ENCODE measurements at places on chromosomes 7 and 10.

GRCh38 chr7:136114966-136115762 is 138.0 kb upstream of the MTPN start:
- peak; percentile 8 for DNase-seq

DNA sequence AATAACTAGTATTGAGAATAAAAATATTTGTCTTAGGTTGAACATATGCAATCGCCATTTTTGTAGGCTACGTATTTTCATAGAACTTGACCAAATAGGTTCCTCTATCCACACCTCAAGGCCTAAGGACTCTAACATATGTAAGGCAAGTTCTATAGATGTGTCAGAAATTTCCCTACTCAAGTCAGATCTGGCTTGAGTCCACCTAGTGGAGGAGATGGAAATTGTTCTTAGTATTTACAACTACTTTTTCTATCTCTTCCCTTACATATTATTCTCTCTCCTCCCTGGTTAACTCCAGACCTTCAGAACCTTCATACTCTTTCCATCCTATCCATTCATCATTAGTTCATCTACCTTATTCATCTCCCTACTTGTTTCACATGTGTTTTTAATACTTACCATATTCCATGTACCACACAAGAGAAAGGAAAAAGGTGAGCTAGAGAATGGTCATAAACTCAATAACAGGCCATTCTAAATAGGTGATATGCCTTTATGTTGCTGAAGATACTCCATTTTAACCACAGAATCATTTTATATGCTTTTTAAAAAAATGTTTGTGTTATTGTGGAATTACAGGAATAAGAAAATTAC is 174.5 kb upstream of the HDAC9 start:
- no peak for DNase-seq

- DNase-seq: no peak
These were observed 108.4 kb downstream of the LYZL1 start for GRCh38 chr10:29397221-29397620.

- DNase-seq: no peak
These were observed 12.6 kb downstream of the FAM200A start for GRCh38 chr7:99539213-99539811.

- DNase-seq: no peak
These were observed 45.2 kb downstream of the PNLIPRP3 start for GRCh38 chr10:116472891-116473290.

DNA sequence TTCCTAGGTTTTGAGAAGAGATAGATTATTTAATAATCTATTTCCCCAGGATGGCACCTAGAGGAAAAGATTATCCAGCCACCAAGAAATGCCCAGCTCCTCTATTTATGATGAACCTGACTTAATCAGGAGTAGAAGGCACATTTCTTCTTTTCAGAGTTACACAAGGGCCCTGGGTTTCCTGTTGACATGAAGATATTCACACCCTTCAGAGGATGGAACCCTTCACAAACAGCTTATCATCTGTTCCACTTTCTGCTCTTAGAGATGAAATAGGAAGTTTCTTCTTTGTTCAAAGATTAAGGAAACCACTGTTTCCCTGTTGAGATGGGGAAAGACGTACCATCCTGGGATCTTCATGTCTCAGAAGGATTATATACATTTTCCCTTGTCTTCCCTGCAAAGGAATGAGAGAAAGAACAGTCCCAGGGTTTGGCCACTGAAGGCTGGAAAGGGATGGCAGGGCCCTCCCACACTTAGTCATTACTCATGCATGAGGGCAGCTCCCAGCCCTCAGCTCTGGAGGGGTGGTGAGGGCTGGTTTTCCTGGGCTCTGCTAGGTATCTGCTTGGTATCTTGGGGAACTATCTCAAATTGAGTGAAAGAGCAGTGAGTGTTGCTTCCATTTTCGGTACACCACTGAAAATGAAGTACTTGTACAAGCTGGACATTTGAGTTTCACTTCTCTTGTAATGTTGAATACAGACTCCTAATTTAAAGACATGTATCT is 64.0 kb downstream of the MTPAP start:
- DNase-seq: no peak

Data from effector memory CD4-positive, alpha-beta T cell (primary cell).